Left ventricle myocardium inferior (tissue), 1 donor: ENCODE measurements at places on chromosomes 1 and 21.

GRCh38 chr1:14810595-14811361 lies 212.3 kb downstream of the KAZN start:
- DNase-seq, result no peak

- no peak for DNase-seq
Measured at GRCh38 chr1:5559078-5559477, 433.1 kb downstream of the NPHP4 start.

- no peak for DNase-seq
Measured at GRCh38 chr1:89908672-89909436, 86.1 kb upstream of the ZNF326 start.

DNA sequence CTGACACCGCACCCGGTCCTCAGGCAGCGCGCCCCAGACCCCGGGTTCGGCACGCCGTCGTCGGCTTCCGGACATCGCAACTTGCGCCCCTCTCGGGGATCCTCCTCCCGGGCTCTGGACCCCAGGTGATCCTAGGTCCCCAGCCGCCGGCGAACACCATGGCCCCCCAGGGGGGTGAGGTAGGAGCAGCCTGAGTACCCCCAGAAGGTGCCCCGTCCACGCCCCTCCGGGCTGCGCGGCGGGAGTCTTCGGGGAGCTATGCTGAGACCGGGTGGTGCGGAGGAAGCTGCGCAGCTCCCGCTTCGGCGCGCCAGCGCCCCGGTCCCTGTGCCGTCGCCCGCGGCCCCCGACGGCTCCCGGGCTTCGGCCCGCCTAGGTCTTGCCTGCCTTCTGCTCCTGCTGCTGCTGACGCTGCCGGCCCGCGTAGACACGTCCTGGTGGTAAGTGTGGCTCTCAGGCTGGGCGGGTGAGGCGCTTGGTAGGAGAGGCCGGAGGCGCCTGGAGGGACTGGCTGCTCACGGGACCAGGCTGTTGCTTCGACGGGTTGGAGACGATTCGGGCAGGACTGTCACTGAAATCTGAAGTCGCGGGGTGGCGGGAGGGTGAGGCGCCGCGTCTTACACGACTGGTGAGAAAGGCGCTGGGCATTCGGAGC lies 367 bp downstream of the WNT2B start:
- no peak for DNase-seq

- no peak for DNase-seq
Measured at GRCh38 chr1:234586892-234587485, 23.0 kb downstream of the IRF2BP2 start.

GRCh38 chr1:27952147-27952546 lies 7.6 kb upstream of the XKR8 start:
- no peak for DNase-seq

DNA sequence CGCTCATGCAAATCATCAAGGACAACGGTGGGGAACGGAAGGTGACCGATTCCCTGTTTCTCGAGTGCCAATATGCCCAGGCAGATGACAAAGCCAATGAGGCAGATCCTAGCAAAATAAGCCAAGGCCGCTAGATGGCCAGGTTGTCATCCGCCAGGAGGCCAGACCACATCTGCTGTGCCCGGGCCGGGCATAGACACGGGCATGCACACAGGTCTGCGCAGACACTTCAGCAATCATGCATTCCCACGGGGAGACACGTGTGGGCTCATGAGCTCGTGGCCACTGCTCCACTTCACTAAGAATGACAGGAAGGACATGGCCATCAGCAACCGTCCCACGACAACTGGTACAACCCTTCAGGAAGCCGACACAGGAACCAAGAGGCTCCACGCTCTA lies 23.4 kb downstream of the WDR4 start:
- no peak for DNase-seq
